ENCODE measurements at places on chromosomes 3 and 15. TPM values are rescaled to one million over a fixed set of nuclear protein-coding genes. Genes with fewer than 3 reads are reported as not detected.

- H3K36me3 ChIP-seq: no peaks in the 10 kb centered on the region
- no peaks in the 10 kb centered on the region for H3K27me3 ChIP-seq
Observed at GRCh38 chr15:40949756-40950207, 3.5 kb upstream of the CHAC1 start.

GRCh38 chr3:10553591-10554235 is 48.3 kb upstream of the ATP2B2 start:
- H3K4me3 ChIP-seq: no peak overlapping the region
- peaks cover 25% of the 10 kb centered on the region for H3K4me1 ChIP-seq
- no peak overlapping the region for H3K27ac ChIP-seq
- H3K27me3 ChIP-seq: no peaks in the 10 kb centered on the region

DNA sequence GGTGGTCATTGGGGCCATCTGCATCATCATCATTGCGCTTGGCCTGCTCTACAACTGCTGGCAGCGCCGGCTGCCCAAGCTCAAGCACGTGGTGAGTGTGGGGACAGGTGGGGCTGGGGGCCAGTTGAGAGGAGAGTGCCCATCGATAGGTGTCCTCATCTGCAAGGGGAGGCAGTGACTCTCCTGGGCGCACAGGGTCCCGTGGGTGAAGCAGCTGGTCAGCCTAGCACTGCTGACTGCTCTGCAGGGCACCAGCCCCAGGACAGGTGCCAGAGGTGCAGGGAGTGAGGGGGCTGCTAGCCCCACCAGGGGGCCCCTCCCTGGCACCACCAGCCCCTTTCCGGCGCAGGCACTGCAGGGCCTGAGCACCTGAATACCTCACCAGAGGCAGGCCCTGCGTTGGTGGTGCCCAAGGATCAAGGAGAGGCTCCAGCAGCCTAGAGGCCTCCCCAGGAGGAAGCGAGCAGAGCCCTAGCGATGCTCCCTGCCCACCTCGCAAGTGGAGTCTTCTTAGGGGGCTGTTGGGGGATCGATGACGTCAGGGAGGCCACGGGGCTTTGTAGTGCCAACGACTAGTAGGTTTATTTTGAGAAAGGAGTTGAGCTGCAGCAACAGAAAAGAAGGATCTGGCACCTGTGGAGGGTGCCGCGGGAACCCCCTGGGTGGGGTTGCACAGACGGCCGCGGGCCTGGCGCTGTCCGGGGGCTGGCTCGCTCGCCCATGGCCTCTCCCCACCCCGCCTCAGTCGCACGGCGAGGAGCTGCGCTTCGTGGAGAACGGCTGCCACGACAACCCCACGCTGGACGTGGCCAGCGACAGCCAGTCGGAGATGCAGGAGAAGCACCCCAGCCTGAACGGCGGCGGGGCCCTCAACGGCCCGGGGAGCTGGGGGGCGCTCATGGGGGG is 976 bp upstream of the ABTB1 start:
- H3K4me1 ChIP-seq: peaks cover 5% of the 10 kb centered on the region
- DNase-seq: peak; percentile 91
- H3K27me3 ChIP-seq: no peaks in the 10 kb centered on the region
- no peaks in the 10 kb centered on the region for H3K36me3 ChIP-seq

- H3K27me3 ChIP-seq: no peaks in the 10 kb centered on the region
- H3K4me1 ChIP-seq: no peaks in the 10 kb centered on the region
- H3K4me3 ChIP-seq: no peak overlapping the region
- DNase-seq: no peak
Observed at GRCh38 chr3:85603378-85603777, 644.6 kb downstream of the CADM2 start.

DNA sequence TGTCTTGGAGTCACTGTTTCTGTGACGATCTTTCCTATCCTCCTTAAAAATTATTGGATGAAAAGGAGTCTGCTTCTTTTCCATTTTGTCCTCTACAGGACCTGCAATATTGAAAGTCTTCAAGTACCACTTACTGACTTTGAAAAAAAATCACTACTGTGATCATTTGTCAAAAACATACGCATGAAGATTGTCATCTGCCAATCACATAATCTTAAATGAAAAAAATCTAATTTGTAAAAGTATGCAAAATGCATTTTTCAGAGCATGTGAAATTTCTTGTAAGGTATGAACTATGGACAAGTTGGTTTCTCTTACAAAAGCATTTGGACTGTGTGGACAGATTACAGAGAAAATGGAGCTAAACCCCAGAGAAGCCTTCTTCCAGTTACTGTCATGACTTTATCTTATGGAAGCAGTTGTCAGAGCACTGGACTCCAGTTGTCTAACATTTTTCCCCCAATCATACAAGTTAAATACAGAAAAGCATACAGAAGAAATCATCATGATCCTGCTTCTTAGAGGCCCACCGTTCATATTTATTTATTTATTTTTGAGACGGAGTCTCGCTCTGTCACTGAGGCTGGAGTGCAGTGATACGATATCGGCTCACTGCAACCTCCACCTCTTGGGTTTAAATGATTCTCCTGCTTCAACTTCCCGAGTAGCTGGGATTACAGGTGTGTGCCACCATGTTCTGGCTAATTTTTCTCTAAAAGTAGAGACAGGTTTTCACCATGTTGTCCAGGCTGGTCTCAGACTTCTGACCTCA is 3.4 kb upstream of the PXK start:
- H3K27ac ChIP-seq: no peak overlapping the region
- no peak overlapping the region for H3K4me3 ChIP-seq
- no peaks in the 10 kb centered on the region for H3K36me3 ChIP-seq
- no peaks in the 10 kb centered on the region for H3K27me3 ChIP-seq
- H3K4me1 ChIP-seq: peaks cover 25% of the 10 kb centered on the region

GDPGP1 gene
- total RNA-seq: 8.0 TPM

ZKSCAN7 gene
- 9.8 TPM for total RNA-seq

GRCh38 chr3:21624524-21624923 is 126.5 kb downstream of the ZNF385D start:
- H3K27ac ChIP-seq: no peak overlapping the region
- no peak overlapping the region for H3K4me3 ChIP-seq
- H3K36me3 ChIP-seq: no peaks in the 10 kb centered on the region
- DNase-seq: no peak

WNT5A gene
- 145 TPM for total RNA-seq

TMEM158 gene
- total RNA-seq: 4.7 TPM

DNA sequence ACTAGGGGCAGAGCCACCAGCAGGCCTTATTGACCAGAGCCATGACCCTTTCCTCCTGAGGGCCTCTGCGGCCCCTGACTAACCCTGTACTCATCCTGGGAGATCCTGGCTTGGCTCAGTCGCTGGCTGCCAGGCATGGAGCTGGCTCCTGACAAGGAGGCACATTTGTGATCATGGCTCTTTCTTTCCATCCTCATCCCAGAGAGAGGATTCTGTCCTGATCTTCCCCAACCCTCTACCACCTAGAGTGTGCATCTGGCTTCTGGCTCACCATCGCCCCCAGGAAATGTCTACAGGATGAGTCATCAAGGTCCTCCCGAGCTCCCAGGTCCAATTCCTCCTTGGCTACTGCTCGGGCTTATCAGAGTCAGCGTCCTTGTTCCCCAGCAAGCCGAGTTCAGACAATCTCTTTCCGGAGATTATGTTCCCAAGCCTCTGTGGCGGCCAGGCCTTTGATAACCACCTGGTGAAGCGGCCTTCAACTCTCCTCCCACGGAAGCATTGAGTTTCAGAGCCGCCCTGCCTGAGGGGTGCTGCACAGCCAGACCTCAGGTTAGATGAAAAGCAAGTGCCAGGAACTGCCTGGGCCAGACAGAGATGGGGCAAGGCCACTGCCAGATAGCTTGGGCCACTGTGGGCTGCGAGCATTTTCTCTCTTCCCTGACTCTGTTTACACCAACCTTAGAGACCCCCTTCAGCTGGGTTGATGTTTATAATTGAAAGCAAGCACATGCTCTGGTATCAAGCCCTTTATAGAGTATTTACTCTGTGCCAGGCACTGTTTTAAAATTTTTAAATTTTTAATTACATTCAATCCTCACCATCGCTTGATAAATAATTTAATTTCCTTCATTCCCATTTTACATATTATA is 44.3 kb upstream of the MRPS22 start:
- H3K27me3 ChIP-seq: no peaks in the 10 kb centered on the region
- H3K4me3 ChIP-seq: no peak overlapping the region
- peak; percentile 91 for DNase-seq
- H3K4me1 ChIP-seq: peaks cover 52% of the 10 kb centered on the region

All from osteoblast (primary cell).